ENCODE measurements at places on chromosomes 6 and 20.
A peak's percentile ranks its signal among the peaks of the same experiment; 100 is the strongest.

- DNase-seq, result no peak
These were observed 87.9 kb downstream of the CEP57L1 start for GRCh38 chr6:109183109-109183650.

DNA sequence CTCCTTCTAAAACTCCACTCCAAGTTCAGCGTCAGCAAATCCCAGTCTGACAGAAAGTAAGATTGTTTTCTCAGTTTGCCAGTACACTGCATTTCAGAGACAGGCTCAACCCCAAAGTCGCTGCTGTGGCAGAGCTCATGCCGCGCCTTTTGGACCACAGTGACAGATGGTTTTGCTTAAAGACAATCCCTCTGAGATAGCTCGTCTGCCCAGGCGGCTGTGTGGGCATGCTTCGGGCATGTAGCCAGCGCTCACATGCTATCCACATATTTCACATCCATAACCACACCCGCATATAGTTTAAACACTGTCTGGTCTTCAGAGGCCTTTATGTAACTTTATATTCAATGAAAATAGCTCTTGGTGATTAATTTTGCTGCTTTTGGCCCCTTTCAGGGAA, 14.7 kb upstream of the PXDC1 start:
- DNase-seq, result no peak

DNA sequence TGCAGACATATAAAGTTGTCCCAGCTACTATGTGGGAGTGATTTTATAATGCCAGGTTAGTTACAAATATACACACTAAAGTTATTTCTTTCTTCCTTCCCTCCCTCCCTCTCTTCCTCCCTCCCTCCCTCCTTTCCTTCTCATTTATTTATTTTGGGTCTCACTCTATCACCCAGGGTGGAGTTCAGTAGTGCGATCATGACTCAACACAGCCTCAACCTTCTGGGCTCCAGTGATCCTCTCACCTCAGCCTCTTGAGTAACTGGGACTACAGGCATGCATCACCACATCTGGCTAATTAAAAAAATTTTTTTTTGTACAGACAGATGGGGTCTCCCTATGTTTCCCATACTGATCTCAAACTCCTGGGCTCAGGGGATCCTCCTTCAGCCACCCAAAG, 59.2 kb downstream of the PHF20 start:
- no peak for DNase-seq

DNA sequence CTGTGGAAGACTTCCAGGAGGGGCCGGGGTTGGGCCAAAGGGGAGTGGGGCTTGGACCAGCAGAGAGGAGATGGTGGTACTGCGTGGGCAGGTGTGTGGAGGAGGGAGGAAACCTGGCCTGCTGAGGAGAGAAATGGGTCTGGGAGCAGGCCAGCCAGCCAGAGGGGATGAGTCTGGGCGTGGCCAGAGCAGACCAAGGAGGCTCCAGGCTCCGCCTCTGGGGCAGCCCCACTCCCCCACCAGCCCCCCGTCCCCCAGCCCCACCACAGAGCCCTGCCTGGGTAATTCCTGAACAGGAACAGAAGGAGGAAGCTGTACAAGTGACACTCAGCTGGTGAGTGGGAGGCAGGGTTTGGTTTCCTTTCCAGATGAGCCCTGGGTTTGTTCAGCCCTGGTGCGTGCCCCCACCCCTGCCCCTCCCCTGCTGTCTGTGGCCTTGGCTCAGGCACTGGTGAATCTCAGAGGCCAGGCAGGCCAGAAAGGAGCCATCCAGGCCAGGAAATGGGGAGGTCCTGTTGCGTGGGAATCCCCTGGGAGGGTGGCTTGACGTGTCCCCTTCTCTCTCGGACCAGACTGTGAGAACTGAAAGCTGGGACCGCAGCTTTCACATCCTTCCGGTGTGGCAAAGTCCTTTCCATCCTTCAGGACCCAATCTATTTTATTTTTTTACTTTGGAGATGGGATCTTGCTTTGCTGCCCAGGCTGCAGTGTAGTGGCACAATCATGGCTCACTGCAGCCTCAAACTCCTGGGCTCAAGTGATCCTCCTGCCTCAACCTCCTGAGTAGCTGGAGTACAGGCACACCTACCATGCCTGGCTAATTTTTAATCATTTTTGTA, 9.4 kb upstream of the SRC start:
- no peak for DNase-seq

DNA sequence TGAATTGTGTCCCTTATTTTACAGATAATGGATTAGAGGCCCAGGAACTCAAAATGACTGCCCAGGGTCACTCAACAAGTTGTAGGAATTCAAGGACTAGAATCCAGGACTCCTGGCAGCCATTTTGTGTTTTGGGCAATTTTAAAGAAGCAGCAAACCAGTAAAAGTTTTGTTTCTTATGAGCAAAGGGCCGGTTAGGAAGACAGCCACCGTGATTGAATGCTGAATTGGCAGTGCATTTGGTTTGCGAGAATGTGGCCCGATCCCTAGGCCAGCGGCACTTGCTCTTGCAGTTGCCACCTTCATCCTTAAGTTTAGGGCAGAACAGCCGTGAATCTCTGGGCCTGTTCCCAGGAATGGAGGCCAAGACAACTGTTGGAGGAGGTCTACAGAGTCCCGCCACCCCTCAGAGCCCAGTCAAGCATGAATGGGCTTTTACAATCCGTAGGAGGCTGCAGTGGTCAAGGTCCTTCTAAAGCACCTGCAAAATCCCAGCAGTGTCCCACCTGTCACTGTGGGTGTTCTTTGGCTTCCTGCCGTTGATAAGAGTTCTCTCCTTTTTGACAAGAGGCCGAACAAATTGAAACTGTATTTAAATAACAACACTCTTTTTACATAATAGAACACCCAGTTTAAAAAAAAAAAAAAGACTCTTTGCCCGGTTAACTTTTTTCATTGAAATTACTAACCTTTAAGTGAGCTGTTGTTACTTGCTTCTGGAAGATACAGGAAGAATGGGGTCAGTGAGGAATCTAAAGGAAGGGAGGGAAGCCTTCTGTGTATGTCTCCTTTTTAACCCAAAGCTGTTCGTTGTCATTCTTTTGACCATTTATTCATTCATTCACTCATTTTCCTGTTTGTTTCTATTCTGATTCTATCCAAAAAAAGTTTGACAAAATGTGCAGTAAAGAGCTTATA, 68.7 kb downstream of the PHACTR2 start:
- peak; percentile 33 for DNase-seq

GRCh38 chr20:22910287-22910852, 124.7 kb upstream of the SSTR4 start:
- no peak for DNase-seq

GRCh38 chr6:163415620-163416556, 1.4 kb downstream of the QKI start:
- DNase-seq, result peak; percentile 78

GRCh38 chr20:58194175-58194791, 34.2 kb downstream of the ANKRD60 start:
- no peak for DNase-seq

DNA sequence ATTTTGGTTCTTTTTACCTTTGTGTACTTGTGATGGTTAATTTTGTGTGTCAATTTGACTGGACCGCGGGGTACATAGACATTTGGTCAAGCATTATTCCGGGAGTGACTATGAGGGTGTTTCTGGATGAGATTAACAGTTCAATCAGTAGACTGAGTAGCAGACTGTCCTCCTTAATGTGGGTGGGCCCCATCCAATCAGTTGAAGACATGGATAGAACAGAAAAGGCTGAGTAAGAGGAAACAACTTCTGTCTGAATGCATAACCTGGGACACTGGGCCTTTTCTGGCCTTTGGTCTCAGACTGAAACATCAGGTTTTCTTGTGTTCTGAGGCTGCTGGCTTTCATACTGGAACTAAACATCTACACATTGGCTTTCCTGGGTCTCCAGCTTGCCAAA, 303.5 kb upstream of the RUNX2 start:
- no peak for DNase-seq

DNA sequence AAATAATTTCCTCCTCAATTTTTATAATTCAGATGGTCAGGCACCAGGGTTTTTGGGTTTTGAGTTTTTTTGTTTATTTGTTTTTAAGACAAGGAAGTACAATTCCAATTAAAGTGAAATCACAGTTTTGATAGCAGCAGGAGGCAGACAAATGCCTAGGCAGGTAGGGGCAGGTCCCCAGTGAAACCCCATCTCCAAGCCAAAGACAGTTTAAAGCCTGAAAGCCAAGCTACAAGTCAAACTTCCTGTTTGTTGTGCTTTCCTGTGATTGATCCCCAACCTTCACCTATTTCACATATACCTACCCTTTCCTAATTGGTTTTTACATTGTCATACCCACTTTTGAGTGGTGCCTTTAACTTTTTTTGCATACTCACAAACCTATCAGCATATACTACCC, 149.6 kb downstream of the MOXD1 start:
- no peak for DNase-seq

GRCh38 chr6:145968051-145968450, 3.9 kb upstream of the SHPRH start:
- no peak for DNase-seq
